ENCODE measurements at places on chromosomes 11 and 22. TPM values are rescaled to one million over a fixed set of nuclear protein-coding genes. Genes with fewer than 3 reads are reported as not detected.

DNA sequence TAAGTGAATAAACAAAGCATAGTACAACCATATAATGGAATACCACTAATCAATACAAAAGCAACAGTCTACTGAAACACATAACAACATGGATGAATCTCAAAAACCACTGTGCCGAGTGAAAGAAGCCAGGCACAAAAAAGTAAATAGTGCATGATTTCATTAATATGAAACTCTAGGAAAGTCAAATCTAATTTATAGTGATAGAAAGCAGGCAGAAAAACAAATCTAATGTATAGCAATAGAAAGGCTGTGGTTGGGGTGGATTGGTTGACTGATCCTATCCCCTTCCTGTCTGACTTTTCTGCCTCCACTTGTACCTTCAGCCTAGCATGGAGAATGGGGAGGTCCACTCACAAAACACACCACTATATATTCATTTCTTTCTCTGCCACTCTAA lies 115.4 kb downstream of the SERGEF start:
- no peak for DNase-seq

- DNase-seq: no peak
These were observed 57.2 kb downstream of the RPS6KA4 start for GRCh38 chr11:64415996-64416728.

DNA sequence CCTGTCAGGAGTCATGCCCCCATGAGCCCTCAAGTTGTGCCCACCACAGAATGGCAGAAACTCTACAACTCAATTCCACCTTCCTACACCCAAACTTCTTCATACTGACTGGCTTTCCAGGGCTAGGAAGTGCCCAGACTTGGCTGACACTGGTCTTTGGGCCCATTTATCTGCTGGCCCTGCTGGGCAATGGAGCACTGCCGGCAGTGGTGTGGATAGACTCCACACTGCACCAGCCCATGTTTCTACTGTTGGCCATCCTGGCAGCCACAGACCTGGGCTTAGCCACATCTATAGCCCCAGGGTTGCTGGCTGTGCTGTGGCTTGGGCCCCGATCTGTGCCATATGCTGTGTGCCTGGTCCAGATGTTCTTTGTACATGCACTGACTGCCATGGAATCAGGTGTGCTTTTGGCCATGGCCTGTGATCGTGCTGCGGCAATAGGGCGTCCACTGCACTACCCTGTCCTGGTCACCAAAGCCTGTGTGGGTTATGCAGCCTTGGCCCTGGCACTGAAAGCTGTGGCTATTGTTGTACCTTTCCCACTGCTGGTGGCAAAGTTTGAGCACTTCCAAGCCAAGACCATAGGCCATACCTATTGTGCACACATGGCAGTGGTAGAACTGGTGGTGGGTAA lies at the start of gene OR52W1:
Gene OR52W1, plus strand, starts transcription at position 51 of the 637 bp plus-strand sequence. Its CDS starts 0 bp downstream, at position 51.
- no peak for DNase-seq

DNA sequence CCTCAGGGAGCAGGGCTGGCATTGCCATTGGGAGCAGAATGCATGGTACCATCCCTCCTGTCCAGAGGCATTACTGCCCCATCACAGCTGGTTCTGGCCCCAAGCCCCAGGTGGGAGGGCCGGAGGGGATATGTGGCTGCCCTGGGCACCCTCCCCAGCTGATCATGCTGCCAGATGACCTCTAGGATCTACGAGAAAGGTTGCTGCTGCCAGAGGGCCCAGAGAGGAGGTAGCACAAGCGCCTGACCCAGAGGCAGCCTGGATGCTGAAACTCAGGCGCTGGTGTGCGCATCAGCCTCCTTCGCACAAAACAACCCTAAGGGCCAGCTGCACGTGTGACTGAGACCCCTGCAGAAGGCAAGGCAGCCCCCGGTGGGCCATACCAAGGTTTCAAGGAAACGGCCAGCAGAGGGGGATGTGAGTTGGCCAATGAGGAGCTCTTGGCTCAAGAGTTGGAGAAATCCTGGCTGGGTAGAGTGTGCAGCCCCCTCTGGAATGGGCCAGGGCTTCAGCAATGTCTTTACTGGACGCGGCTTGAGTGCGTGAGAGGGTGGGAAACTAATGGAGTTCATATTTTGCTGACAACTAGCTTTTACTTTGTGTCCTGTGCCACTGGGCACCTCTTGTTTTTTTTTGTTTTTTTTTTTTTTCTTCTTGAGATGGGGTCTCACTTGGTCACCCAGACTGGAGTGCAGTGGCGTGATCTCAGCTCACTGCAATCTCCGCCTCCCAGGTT lies 88.3 kb upstream of the PARVA start:
- no peak for DNase-seq

GRCh38 chr11:66328302-66329144 lies 7.7 kb downstream of the RIN1 start:
- DNase-seq: no peak

- peak; percentile 42 for DNase-seq
These were observed 78.8 kb downstream of the IGLL1 start for GRCh38 chr22:23501261-23501619.

DNA sequence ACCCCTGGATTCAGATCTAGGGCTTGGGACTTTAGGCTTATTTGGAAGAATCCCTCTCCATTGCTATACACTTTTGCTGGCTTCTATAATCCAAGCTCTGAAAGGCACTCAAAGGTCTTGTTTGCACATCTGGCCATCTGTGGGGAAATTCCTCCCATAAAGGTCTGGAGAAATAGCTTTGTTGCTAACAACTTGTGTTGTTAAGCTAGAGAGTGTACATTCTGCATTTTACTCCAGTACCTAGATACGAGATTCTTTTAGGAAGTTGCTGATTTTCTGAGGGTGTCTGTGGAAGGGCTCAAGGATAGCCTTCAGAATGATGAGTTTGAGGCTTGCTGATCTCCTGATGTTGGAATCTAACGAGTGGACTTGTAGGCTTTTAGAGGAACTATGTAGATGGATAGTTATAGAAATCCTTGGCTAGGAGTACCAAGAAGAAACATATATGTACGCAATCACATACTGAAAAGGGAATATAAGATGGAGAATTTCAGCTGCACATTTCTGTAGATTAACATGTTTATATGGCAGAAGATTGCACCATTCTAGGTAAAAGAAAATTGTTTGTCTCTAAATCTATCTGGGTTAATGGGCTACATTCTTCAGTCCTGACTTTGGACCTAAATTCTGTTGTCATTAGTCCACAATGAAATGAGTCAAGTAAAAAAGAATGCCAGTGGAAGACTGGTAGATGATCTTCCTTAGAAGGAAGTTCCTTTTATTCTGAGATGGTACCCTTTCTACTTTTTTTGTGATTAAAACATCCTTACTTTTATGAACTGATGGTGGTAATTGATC lies 51.0 kb downstream of the UBASH3B start:
- DNase-seq: no peak

DNA sequence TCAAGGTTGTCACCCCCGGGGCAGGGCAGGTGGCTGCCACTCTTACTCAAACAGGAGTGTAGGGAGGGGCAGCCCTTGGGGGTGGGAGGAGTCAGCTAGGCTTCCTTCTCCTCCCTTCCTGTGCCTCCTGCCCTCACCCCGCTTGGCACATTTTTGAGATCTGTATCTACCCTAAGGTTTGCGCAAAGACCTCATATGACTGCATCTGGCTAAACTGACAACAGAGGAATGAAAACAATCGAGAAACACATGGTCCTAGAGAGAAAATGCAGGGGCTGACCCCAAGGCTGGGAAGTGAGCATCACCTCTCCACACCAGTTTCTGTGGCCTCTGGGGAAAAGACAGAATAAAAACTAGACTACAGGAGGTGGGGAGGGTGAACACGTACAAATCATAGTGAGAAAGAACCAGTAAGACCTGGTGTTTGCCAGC lies 28.1 kb downstream of the IGSF9B start:
- no peak for DNase-seq

DNA sequence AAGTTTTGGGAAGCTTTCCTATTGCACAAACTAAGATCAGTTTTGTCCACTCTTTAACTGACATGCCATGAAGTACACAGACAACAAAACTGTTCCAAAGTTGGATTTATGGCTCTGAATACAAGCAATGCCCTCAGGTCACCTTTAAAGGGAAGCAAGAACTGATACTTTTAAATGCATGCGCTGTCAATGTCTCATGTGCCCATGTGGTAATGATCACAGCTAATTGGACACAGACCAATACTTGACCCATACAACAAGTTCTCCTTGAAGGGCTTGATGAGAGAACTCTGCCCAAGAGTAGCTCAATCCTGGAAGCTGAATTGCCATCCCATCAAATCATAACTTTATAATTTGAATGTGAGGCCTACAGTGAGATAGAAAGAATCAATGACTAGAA lies 624.9 kb downstream of the ETS1 start:
- DNase-seq: no peak

IGLL1 gene
- not detected for total RNA-seq

KCTD14 gene
- 0.47 TPM for total RNA-seq

OR5P2 gene
- total RNA-seq: not detected

APOL4 gene
- 0.12 TPM for total RNA-seq

Measured in chondrocyte (in vitro differentiated cells).